Activated naive CD4-positive, alpha-beta T cell treated with anti-CD3 and anti-CD28 coated beads for 36 hours (primary cell): ENCODE measurements at places on chromosomes 13 and 19. TPM values are rescaled to one million over a fixed set of nuclear protein-coding genes. Genes with fewer than 3 reads are reported as not detected.
A peak's percentile ranks its signal among the peaks of the same experiment; 100 is the strongest.

ZNF256 gene
- total RNA-seq = 4.7 TPM

NUP58 gene
- 91.9 TPM for total RNA-seq

ZNF823 gene
- total RNA-seq = 4.1 TPM

ZSCAN1 gene
- total RNA-seq = not detected

KLK5 gene
- total RNA-seq = not detected

FCHO1 gene
- total RNA-seq = 48.9 TPM

ZNF541 gene
- 0.44 TPM for total RNA-seq

UBE2L5 gene
- total RNA-seq = not detected

ZNF610 gene
- total RNA-seq = 0.64 TPM

- no peak for DNase-seq
These were observed 611.4 kb downstream of the PCDH9 start for GRCh38 chr13:66618702-66619101.

DNA sequence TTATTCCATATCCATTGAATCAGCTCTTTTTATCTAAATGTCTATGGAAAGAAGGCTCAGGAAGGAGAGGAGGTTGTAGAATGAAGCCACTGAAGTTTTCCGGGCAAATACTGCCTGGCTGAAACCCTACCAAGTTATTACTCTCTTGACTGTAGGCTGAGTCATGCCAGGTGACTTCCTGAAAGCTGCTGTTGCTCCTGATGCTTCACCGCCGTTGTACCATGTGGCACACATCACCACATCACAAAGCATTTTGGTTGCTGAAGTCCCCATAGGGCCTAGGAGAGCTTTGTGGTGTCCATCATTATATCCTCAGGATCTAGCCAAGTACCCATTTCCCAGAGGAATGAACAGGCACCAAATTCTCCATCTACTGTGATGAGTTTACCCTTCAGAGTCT is 11.1 kb upstream of the TDRD12 start:
- peak; percentile 80 for DNase-seq

GRCh38 chr19:16875584-16876555 is 12.9 kb upstream of the F2RL3 start:
- no peak for DNase-seq

DNA sequence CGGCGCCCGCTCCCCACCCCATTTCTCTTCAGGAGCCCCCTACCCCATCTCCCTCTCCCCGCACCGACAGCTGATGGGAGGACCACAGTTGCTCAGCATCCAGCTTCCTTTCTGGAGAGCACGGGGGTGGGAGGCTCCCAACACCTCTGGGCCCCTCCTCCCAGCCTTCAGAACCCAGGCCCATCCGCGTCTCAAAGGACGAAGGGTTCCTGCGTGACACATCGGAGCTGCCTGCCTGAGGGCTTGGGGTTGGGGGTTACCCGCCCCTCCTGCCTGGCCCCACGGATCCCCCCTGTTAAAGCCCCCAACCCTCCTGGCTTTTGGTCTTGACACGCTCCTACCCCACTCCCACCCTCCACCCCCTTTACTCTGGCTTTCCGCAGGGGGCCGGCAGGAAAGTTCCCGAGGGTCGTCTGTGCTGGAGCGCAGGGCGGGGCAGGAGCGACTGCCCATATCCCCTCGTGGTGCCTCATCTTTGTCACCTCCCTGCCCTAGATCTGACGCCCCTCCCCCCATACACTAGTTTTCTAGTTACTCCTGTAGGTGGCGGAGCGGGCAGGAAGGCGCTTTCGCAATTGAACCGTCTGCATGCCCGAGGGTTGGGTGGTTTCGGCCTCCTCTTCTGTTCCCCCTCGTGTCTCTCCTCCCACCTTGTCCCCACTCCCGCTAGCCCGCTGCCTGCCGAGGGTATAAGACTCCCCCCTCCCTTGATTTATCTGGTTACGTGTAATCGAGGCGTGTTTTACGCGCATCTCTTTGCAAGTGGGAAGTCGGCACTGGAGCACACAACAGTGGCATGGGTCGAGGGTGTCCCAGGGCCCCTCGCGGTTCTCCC is 924 bp downstream of the TRAPPC5 start:
- DNase-seq = peak; percentile 96

GRCh38 chr13:110352735-110353134 is 45.7 kb downstream of the COL4A2 start:
- no peak for DNase-seq

- peak; percentile 96 for DNase-seq
These were observed 9.0 kb upstream of the JUND start for GRCh38 chr19:18290302-18291018.

DNA sequence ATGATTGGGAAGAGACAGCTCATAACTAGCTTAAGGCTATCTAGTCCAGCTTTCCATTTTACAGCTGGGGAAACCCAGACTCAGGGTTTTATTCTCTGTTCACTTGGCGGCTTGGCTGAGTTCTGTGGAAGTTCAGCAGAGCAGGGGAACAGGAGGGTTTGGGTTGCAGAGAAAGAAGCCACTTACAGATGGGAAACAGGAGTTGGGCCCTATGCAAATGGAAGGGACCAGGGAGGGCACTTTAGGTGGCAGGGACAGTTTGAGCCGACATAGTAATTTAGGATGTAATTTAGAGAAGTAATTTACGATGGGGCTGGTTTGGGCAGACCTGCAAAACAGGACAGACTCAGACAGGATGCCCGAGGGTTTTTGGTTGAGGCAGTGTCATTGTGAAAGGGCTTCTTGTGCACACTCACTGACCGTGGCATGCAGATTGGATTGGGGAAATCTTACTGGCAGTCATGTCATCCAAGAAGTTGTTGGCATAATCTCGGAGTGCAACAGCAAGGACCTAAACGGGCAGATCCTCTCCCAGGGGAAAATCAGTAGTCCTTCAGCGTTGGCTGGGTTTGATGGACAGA is 47.3 kb upstream of the GPR183 start:
- DNase-seq = peak; percentile 48

DNA sequence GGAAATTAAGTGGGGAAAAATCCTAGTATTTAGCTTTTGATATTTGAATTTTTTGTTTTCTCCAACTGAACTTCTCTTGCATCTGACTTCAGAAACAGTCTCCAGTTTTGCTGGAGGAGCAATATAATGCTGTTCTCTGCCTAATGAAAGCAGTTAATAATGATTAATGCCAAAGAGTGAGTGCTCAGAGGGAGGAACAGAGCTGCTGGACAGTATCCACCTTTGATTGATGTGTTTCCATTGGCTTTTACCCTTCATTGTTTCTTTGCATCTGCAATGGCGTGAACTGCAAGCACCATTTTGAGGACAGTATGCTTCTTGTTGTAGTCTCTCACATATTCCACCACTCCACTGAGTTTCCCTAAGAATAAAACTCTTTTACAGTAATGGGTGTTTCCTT is 193.4 kb downstream of the ITGBL1 start:
- DNase-seq = no peak
